ENCODE measurements at places on chromosomes 1 and 21. TPM values are rescaled to one million over a fixed set of nuclear protein-coding genes. Genes with fewer than 3 reads are reported as not detected.

GRCh38 chr1:26132834-26133167 is 21.2 kb downstream of the PDIK1L start:
- no peaks in the 10 kb centered on the region for H3K27me3 ChIP-seq
- no peak for DNase-seq
- H3K4me1 ChIP-seq, result no peaks in the 10 kb centered on the region

GRCh38 chr1:187911820-187912219 is 1083.1 kb downstream of the PLA2G4A start:
- H3K4me3 ChIP-seq, result no peak overlapping the region
- H3K4me1 ChIP-seq, result no peaks in the 10 kb centered on the region
- DNase-seq, result no peak
- no peaks in the 10 kb centered on the region for H3K36me3 ChIP-seq

DNA sequence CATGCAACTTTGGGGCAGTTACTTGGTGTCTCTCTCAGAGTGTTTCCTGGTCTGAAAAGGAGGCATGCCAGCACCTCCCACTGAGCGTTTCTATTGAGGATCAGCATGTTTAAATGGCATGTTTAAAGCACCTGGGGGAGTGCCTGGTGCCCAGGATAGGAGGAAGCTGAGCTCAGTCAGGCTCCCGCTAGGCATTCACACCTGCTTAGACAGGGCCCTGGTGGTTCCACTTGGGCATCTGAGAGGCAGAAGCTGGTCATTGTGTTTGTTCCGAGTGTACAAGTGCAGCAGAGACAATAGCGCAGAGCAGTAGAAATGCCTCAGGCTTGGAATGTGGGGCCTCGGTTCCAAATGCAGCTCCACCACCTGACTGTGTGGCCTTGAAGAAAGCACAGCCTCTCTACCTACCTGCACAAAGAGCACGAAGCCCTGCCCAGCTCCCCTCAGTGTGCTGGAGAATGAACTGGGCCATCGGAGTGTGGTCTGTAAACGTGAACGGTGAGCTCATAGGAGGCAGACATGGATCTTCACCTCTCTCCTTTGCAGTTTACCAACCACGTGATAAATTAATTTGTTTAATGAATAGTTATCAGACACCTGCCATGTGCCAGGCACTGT is 20.3 kb upstream of the TMEM222 start:
- no peak overlapping the region for H3K27ac ChIP-seq
- H3K4me1 ChIP-seq, result peaks cover 31% of the 10 kb centered on the region
- H3K4me3 ChIP-seq, result no peak overlapping the region
- peaks cover 6% of the 10 kb centered on the region for H3K36me3 ChIP-seq

DNA sequence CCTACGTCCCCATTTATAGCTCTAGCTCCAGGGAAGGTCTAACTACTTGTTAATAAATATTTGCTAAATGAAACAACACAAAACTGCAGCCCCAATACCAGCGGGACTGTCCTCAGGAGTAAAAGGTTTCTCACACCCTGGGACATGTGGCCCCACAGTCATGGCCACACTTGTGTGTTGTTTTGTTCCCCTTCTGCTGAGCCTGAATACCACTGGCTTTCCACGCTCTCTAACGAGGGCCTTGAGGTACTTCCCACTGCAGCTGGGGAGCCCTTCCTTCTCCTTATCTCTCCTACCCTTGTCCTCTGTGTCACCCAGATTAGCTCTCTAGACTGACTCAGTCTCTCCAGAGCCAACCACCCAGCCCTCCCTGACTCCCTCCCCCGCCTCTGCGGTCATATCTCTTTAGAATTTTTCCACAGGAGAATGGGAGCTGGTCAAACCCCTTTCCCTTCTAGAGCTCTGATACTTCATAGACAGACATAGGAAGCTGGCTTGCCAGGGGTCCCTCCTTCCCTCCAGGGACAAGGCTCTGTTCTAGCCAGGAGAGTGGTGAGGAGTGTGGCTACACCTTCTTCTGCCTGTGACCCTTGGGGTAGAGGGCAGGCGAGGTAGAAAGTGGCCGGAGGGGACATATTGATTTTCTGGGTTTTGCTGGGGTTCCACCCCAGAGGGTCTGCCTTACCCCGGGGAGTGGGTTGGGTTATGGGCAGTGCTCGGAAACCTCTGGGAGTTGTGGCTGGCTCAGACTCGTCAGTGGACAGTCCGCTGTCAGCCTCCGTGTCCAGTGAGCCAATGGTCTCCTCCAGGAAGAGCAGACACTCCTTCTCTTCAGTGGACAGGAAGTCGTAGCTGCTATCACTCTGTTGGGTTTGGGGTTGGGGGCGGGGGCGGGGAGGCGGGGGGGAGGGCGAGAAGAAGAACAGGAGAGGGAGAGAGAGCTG is 8.1 kb downstream of the C1orf116 start:
- H3K27ac ChIP-seq, result no peak overlapping the region
- no peak overlapping the region for H3K4me3 ChIP-seq
- peaks cover 7% of the 10 kb centered on the region for H3K4me1 ChIP-seq
- no peaks in the 10 kb centered on the region for H3K27me3 ChIP-seq

Gene CFHR4
- total RNA-seq, result not detected

Gene CORT
- 0.17 TPM for total RNA-seq

Gene ITLN1
- total RNA-seq, result not detected

Gene OR2T11
- not detected for total RNA-seq

Measured in fibroblast of lung (primary cell).